Muscle of arm (tissue), 14 donors: ENCODE measurements at places on chromosomes 5 and 9. TPM values are rescaled to one million over a fixed set of nuclear protein-coding genes. Genes with fewer than 3 reads are reported as not detected.
A peak's percentile ranks its signal among the peaks of the same experiment; 100 is the strongest.

The CDO1 gene
- polyA plus RNA-seq, result 24.0 TPM

DNA sequence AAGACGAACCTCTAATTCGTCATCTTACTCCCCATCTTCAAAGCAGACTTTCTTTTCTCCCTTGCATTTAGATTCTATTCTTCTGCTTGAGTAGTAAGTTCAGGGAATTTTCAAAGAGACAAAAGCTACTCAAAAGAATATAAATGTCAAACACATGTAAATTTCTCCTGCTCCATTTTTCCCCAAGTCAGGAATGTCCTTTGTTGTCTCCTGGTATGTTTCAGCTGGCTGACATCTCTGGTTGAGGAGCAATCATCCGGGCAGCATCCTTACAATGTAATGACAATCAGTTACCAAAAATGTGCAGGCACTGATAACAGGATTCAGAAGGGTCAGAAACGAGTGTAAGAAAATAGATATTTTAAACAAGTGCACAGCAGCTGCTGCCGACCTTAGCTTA lies 47.6 kb upstream of the PPP1R2B start:
- no peak for DNase-seq

The SARDH gene
- not detected for polyA plus RNA-seq

The RIMOC1 gene
- 17.3 TPM for polyA plus RNA-seq

DNA sequence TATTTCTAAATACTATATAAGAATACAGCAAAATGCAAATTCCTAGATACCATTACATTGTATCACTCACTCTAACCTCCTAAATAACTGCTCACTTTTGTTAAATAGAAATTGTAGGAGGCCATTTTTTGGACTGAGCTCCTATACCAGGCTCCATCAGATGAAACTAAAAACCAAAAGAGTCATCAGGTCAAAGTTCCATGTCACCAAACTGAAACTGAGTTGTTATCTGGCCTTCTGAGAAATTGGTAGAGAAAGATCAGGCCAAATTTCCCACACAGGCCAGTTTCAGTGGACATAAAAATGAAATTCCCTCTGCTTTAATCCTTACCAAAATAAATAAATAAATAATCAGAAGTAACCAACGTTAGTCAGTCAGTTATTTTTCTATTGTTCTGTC lies 13.8 kb upstream of the SNX2 start:
- no peak for DNase-seq

GRCh38 chr5:167730121-167730520 lies 561.3 kb upstream of the WWC1 start:
- no peak for DNase-seq

DNA sequence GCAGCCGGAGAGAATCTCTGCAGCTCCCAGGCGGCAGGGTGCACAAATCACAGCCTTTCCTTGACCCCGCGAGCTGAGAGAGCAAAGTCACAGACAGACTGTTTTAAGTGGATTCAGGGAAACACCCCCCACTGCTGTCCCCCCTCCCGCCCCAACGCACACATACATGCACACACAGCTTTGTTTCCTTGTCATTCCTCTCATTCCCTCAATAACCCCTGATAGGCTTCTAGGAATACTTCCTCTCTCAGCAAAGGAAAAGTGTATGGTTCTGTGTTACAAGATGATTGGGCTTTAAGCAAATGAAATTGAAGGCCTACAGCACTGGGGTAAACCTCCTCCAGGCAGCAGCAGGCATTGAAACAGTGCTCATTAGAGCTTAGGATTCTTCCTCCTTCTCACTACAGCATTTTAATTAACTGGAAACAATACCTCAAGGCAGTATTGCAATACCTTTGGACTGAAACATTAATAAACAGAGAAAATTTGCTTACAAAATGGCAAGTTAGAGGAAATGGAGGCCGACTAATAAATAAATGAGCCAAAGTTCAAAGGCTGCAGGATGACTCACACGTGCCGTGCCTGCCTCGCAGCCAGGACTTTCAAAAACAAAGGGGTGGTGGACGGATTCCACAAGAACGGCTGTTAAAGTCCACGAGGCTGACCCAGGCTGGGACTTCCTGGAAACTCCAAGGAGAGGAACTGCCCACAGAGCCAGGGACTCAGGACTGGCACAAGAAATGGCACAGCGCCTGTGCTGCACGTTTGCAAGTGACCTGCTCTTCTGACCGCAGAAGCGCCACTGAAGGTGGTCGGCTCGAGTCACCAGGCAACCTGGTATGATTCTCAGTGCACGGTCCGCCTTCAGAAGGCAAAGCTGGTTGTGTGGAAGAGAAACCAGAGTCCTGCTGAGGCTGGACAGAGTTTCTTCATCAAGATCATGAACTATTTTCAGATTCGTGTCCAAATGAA lies 236.2 kb downstream of the SYK start:
- DNase-seq, result no peak

DNA sequence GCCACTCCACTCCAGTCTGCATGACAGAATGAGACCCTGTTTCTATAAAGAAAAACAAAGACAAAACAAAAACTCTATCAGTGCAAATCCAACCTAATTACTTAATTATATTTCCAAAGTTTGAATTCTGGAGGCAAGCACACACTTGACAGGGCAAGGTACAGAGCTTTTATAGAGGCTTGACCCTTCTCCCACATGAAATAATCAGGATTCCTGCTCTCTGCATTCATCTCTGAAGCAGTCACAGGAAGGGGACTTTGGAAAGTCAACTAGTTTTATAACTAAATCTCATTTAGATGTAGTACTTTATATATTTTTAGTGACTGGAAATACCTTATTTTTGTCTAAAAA lies 91.9 kb upstream of the CHD1 start:
- no peak for DNase-seq

DNA sequence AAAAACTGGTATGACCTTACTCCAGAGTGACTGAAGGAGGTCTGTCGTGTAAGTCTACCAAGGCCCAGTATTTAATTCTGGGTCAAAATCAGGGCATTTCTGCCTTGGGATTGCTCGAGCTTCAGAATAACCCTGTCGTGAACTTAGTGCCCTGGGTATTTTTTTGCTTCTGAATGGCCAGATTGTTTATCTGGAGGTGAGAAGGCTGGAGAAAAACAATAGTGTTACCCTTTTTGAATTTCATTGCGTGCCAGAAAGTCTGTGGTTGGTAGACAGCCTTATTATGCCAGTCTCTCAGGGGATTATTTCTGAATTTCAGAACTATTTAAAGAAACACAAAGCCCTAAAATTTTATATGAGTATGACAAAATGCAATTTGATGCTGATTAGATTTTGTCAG lies 323.4 kb downstream of the CSNK1G3 start:
- DNase-seq, result no peak

DNA sequence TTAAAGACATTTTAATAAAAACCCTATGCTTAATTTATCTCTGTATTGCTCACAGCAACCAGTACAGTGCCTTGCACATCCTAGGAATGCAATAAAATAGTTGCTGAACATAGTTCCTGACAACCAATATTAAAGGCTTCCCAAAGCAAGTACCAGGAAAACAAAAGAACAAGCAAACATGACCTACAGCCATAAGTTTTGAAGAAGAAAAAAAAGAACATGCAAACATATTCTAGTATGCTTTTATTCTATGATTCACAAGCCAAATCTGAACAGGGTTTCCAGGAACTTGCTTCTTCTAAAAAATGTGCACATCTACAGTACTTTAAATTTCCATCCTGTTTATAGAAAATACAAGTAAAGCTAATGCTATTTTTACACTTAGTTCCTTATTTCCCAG lies 4.5 kb downstream of the CEMIP2 start:
- DNase-seq, result peak; percentile 34

The CARTPT gene
- not detected for polyA plus RNA-seq

DNA sequence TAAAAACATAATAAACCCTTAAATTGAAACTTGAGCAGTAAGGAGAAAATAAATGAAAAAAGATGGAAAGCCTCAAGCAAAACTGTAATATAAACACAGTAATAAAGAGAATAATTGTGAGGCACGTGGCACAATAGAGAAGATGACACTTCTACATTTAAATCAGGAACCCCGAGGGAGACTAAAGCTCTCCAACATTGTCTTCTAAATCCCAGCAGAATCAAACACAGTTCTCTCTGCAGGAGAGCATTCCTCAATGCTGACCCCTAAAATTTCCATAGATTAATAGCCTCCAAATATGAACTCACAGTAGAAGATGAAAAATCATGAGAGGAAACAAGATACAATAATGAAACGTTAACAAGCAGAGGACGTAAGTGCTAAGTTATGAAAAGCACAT lies 721.2 kb upstream of the COX7C start:
- no peak for DNase-seq

The GDF9 gene
- polyA plus RNA-seq, result not detected

DNA sequence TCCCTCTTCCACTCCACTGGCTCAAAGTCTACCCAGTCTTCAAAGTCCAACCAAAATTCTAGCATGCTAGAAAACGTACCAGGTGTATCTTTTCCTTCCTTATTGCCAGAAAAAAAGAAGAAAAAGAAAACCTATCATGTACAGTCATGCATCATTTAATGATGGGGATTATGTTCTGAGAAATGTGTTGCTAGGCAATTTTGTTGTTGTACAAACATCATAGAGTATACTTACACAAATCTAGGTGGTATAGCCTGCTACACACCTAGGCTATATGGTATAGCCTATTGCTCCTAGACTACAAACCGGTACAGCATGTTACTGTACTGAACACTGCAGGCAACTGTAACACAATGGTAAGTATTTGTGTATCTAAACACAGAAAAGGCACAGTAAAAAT lies 104.8 kb downstream of the SREK1 start:
- DNase-seq, result no peak

The TNFSF8 gene
- polyA plus RNA-seq, result 0.88 TPM

The FUBP3 gene
- 56.1 TPM for polyA plus RNA-seq

The ELOVL7 gene
- not detected for polyA plus RNA-seq

DNA sequence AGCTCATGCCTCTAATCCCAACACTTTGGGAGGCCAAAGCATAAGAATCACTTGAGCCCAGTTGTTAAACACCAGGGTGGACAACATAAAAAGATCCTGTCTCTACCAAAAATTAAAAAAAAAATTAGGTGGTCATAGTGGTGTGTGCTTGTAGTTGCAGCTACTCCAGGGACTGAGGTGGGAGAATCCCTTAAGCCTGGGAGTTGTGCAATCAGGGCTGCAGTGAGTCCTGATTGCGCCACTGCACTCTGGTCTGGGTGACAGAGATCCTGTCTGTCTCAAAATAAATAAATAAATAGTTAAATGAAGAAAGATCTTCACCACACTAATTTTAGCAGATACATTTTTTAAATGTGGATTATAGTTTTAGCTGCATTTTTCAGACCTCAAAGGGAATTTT lies 433.2 kb downstream of the MAT2B start:
- no peak for DNase-seq
